Large intestine (tissue), 12 donors: ENCODE measurements at places on chromosomes 5 and 9. TPM values are rescaled to one million over a fixed set of nuclear protein-coding genes. Genes with fewer than 3 reads are reported as not detected.

The ACOT12 gene
- polyA plus RNA-seq: 0.72 TPM

The STRBP gene
- 29.1 TPM for polyA plus RNA-seq

The ZFAND5 gene
- polyA plus RNA-seq: 142 TPM

The TPPP gene
- 8.8 TPM for polyA plus RNA-seq

The FAM151B gene
- polyA plus RNA-seq: 1.2 TPM

The CCDC187 gene
- polyA plus RNA-seq: 2.0 TPM

The MEF2C gene
- polyA plus RNA-seq: 14.4 TPM
